SK-N-SH (cell line): ENCODE measurements at places on chromosomes 6 and 20.

DNA sequence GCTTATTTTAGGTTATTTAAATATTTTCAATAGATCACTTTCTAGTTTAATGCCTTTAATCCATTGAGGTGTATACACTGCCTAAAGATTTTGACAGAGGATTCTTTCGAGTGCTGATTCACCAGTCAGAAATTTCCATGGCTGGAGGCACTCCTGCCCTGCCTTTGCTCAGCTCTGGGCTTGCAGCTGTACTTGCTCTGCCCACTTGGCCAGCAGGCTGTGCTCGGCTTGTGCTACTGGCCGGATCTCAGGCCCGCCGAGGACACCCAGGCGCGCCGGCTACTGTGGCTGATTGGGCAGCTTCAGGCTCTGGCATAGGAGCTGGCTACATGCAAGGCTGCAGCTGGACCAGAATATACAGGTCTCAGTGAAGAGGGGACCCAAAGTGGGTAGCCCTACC, 675.1 kb upstream of the MMS22L start:
- no peak for DNase-seq

GRCh38 chr6:36402481-36402880, 15.0 kb upstream of the ETV7 start:
- no peak for DNase-seq

DNA sequence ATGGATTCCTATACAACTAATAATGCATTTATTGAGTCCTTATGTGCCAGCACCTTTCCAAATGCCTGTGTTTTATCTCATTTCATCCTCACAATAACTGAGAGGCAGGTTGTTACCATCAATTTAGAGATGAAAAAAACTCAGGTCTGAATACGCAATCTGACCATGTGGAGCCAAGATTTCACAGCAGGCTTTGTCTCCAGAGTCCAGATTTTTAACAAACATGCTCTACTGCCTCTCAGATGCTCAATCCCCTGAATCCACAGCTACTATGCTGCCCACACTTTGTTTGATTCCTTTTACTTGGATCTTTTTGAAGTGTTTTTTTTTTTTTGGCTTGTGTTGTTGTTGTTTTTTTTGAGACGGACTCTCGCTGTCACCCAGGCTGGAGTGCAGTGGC, 46.8 kb downstream of the B4GALT5 start:
- DNase-seq = no peak

- no peak for DNase-seq
These were observed 29.1 kb downstream of the OPN5 start for GRCh38 chr6:47810885-47811284.

DNA sequence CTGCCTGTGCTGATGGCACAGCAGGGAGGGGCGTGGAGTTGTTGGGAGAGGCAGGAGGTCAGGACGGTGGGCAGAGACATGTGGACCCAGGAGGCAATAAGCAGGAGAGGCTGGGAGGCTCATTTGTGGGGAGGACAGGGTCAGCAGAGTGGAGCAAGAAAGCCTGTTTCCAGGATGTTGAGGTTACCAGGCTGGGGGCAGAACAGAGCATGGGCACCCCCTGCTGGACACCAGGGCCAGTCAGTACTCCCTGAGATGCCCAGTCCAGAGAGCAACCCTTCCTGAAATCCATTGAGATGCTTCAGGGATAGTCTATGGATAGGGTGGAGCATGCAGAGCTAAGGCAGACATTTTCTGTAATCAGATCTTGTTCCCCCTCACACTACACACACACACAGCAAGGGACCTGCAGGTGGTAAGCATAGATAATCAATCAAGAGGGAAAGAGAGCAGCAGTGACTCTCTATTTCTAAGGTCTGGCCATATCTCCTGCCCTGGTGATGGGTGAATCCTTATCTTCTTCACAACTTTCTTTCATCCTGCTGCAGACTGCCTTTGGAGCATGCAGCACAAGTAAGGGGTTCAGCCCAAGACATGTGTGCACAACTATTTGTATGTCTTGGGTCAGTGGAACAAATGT, 41.7 kb downstream of the MOCS1 start:
- peak; percentile 85 for DNase-seq

DNA sequence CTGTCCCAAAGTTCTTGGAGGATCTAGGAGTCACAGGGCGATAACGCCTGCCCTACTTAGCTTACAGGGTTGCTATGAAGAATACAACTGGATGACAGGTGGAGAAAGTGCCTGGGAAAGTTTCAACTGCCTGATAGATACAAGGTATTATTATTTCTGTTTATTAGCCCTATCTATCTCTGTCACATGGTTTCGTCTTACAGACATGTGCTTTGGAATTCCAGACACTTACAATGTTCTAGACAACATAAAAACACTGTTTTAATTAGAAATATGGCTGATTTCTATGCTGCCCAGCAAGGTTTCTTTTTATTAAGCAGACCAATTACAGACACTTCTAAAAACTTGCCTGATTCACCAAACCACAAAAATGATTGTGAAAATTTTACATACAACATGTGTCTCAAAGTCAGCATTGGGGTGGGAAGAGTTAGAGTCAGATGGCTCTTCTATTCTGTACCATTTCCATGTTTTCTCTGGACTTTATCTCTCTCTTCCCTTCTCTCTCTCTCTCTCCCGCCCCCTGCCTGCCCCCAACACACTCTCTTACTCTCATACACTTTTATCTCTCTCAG, 50.0 kb downstream of the GJA10 start:
- no peak for DNase-seq

GRCh38 chr6:132122871-132123270, 171.7 kb upstream of the CCN2 start:
- no peak for DNase-seq
